Left ventricle myocardium inferior (tissue), 1 donor: ENCODE measurements at places on chromosomes 6 and 20.

DNA sequence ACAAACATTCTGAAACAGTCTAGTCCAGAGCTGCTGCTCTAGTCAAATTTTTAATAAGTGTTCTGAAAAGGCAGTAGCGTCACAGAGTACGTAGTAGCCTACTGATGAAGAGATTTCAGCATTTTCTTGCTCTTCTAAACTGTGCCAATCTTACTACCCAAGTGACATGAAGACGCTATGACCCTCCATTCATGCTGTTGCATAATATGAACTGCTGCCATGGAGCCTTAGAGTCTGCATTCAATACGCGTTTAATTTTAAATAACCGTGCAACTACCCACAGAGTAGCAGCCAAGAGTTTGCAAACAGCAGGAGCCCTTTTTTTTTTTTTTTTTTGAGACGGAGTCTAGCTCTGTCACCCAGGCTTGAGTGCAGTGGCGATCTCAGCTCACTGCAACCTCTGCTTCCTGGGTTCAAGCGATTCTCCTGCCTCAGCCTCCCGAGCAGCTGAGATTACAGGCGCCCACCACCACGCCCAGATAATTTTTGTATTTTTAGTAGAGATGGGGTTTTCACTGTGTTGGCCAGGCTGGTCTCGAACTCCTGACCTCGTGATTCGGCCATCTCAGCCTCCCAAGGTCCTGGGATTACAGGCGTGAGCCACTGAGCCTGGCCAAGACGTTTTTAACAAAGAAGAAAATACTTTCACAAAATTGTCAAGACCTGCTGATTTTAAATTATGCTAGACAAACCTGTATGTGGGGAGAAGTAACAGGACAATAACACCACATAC lies 44.3 kb downstream of the EZR start:
- H3K4me3 ChIP-seq: no peak overlapping the region
- H3K36me3 ChIP-seq: peaks cover 93% of the 10 kb centered on the region
- no peaks in the 10 kb centered on the region for H3K27me3 ChIP-seq
- H3K27ac ChIP-seq: no peak overlapping the region
- H3K4me1 ChIP-seq: peaks cover 64% of the 10 kb centered on the region
- no peak for DNase-seq

DNA sequence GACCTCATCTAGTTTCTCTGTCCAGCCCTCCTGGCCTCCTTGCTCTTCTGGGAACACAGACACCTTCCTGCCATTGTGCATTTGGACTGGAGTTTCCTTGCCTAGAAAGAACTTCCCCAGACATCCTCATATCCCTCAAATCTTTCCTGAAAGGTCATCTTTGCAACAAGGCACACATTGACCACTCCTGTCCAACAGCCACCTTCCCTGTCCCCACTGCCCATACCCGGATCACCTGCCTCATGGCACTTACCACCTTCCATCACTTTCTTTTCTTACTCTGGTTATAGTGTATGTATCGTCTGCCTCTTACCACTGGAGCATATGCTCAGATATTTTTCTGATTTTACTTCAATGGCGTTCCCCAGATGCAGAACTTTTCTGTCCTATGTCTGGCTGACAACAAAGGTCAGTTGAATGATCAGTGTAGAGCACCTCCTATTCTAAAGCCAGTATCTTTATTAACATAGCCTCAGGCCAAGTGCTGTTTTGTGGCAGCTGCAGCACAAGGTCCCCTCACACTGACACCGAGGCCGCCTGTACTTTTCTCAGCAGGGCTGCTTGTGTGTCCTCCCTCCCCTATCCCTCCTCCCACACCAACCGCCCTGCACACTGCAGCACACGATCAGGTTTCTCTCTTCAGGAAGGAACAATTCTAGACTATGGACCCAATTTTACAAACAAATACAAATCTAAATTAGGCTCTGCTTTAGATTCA lies 4.1 kb downstream of the HLA-C start:
- H3K4me3 ChIP-seq: no peak overlapping the region
- H3K36me3 ChIP-seq: no peaks in the 10 kb centered on the region
- no peaks in the 10 kb centered on the region for H3K4me1 ChIP-seq
- H3K27me3 ChIP-seq: no peaks in the 10 kb centered on the region
- H3K27ac ChIP-seq: no peak overlapping the region

GRCh38 chr6:72776456-72776855 lies 154.6 kb downstream of the KCNQ5 start:
- no peak for DNase-seq
- H3K27me3 ChIP-seq: no peaks in the 10 kb centered on the region
- H3K4me3 ChIP-seq: no peak overlapping the region
- no peaks in the 10 kb centered on the region for H3K4me1 ChIP-seq
- no peak overlapping the region for H3K27ac ChIP-seq

DNA sequence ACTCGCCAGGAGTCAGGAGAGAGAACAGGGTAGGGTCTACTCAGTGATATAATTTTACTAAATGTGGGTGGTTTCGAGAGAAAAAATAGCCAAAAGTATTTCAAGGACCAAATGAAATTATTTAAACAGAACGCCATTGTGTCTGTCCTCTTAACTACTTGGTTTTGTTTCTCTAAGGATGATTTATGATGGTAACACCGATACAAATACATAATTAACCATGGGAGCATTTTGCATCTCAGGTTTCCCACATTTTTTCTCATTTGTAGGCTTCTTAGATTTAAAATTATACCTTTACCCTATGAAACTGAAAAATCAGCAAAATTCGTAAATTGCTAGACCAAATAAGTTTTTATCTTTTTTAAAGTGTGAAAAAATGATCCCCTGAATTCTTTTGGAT lies 188.2 kb downstream of the ZFP64 start:
- no peak overlapping the region for H3K4me3 ChIP-seq
- H3K36me3 ChIP-seq: no peaks in the 10 kb centered on the region
- H3K27ac ChIP-seq: no peak overlapping the region
- peaks cover 51% of the 10 kb centered on the region for H3K27me3 ChIP-seq
- no peak for DNase-seq

GRCh38 chr6:30344191-30344867 lies 627 bp upstream of the RPP21 start:
- peaks cover 43% of the 10 kb centered on the region for H3K36me3 ChIP-seq
- H3K27me3 ChIP-seq: no peaks in the 10 kb centered on the region
- H3K4me3 ChIP-seq: peak overlapping the region; percentile 78
- peaks cover 21% of the 10 kb centered on the region for H3K4me1 ChIP-seq
